ENCODE measurements at places on chromosomes 1 and 21.

DNA sequence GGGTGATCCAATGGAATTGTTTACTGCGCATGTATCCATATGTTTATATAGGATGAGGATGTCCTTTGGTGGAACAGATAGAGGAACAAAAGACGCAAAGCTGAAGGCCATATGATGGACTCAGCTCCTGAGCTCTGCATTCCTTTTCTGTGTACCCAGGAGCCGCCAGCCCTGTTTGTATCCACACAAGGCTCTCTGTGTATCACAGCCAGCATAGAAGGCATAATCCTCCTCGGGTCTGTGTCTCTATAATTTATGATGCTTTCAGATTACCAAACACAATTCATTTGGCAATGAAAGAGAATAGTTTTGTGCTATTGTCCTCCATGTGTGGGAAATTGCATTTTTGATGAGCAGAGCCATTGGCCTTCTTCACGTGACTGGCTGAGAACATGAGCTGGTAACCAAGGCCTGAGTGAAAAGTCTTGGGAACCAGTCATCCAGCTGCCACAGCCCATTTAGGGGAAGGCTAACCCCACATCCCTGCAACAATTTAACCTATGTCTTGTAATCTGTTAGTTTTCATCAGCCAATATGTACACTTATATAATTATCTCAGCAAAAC is 119.2 kb downstream of the PBX1 start:
- DNase-seq = no peak

DNA sequence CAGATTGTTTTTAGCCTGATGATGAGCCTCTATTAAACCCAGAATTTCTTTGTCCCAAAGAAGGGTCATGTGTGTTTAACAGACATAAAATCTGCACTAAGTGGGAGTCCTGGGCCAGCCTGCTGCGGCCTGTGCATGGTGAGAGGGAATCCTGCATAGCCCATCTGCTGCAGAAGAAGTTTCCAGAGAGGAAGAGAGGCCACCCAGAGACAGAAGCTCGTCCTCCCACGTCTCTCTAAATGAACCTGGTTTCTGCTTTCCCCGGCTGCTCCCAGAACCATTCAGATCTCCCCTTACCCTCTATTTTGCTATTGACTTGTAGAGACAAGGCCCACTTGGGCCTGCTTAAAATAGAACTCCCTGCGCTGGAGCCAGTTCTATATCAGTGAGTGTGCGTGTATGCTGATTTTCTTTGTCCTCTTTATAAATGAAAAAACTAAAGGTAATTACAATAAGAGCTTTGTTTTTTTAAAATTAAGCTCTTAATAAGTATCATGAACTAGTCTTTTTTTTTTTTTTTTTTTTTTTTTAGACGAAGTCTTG is 142.8 kb upstream of the RAB4A start:
- DNase-seq = no peak

GRCh38 chr1:175599212-175599705 is 144.1 kb downstream of the TNR start:
- DNase-seq = no peak

DNA sequence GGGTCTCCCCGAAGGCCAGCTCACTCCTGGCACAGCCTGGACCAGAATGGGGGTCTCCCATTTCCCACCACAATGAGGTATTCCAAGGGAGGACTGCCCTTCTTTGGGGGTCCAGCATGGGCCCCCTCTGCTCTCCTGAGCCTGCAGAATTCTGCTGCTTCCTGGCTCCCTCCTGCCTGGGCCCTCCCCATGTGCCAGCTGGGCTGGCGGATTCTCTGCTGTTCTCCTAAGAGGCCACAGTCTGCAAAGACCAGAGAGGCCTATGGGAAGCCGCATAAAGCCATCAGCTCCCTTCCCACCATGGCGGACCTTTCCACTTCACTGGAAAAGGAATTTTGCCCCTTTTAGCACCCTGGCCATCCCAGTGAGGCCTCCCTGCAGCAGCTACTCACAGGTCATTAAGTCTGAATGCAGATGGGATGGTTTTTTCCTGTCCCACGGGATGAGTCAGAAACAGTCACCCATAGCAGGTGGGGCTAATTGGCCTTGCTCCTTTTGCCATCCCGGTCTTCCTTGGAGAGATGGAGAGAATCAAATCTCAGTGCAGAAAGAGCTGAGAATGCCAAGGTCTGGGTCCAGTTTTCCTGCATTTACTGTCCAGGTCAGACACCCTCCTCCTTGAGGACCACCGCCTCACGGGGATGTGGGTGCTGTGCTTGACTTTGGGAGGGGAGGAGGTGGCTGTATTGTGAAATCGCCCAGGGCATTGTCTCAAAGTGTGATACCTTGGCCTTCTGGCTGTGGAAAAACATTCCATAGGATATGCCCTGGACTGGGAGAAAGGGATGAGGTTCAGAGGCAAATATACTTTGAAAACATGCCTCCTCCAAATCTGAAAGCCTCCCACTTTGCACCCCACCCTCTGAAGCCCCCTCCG is 23.2 kb downstream of the MYBPH start:
- DNase-seq = no peak

DNA sequence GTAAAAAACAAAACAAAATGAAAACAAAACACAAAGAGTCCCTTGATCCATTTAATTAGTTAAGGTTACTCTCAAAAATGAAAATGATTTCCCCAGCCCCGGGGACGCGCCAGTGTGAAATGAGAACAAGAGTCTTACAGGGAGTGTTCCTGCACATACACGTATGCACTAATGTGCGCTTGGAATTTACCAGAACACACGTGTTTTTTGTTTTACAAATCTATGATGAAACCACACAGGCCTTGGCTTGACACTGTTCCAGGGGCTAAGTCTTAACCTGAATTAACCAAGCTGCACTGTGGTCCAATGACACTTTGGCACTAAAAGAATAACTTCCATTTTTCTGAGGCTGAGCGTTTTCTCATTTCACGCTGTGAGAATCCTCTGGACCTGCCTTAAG is 63.7 kb downstream of the SLC45A1 start:
- no peak for DNase-seq

- no peak for DNase-seq
Measured at GRCh38 chr1:54163051-54163450, 10.3 kb upstream of the CDCP2 start.

GRCh38 chr1:104341944-104342343 is 592.2 kb downstream of the AMY1C start:
- DNase-seq = no peak

GRCh38 chr1:212188599-212189351 is 96.4 kb upstream of the PPP2R5A start:
- DNase-seq = no peak

DNA sequence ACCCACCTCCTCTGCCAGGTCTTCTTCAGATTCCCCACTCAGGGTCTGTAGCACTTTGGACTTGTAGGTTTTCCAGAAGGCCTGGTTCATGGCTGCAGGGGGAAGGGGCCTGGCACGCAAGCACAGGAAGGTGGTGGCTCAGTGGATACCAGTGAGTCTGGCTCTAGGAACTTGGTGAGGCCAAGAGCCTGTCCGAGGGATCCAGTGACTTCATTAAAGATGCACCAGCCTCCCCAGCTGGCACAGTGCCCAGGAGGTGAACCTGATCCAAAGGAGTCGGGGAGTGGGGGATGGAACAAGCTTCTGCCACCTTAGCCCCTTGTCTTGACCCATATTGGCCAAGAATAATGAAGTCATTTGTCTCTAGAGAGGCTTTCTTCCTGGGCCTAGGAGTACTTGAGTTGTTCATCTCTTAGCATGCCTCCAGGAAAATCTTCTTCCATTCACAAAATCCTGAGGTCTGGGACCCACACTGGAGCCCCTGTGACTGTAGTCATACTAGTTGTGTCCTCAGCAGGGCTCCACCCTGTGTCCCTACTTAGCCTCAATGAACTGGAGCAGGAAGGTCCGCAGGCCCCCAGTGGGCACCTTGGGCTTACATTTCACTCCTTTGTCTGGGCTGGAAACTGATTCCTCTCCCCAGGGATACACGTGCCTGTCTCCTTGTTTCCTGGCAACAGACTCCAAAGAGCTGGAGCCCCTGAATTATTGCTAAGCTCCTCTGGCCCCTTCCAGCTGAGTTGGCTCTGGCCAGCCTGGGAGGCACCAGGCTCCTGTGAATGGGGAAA is at the start of gene C1orf232:
TSS of gene C1orf232 (minus strand) at position 554 of the 788 bp plus-strand sequence. CDS start at position 90, 464 bp downstream.
- no peak for DNase-seq

DNA sequence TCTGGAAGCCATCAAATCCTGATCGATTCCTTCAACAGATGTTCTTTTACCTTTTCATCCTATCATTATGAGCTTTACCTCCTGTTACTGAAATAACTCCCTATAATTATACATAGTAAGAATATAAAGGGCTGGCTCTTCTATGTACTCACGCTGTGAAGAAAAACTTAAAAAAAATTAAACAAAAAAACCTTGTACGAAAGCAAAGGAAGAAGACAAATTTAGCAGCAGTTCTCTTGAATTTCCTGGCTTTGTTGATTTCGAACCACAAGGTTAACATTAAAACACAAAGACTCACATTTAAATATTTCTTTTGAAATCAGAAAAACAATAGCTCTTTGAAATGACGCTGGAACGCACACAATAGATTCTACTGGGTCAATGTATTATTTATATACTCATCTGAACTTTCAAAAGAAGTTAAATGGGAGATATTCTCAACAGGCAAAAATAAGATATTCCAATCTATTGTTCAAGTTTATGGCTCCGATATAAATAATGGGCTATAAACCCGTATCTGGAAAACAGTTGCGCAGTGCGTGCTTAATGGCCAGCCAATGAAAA is 13.6 kb upstream of the SPEN start:
- DNase-seq = no peak

DNA sequence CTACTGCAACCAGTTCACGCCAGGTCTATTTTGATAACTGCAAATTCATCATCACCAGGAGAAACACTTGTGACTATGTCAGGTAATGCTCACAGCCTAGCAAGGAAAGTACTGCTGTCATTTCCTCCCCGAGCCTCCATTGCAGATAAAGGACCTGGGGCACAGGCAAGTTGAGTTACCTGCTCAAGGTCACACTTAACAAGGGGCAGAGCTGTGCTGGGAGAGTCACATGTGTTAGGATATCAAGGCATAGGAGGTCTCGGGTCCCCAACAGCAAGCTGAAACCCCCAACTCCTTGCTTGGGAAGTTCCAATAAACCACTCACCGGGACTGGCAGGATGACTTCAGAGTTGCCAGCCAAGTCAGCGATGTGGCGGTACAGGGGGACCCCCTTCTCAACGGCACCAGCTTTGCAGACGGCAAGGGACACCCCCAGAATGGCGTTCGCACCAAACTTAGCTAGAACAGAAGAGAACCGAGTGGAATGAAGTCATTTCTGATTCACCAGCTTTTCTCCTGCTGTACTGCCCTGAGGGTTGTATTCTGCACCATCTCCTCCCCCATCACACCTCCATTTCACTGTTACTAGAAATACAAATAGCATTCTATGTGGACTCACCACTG is 11.6 kb downstream of the ENO1 start:
- DNase-seq = no peak

DNA sequence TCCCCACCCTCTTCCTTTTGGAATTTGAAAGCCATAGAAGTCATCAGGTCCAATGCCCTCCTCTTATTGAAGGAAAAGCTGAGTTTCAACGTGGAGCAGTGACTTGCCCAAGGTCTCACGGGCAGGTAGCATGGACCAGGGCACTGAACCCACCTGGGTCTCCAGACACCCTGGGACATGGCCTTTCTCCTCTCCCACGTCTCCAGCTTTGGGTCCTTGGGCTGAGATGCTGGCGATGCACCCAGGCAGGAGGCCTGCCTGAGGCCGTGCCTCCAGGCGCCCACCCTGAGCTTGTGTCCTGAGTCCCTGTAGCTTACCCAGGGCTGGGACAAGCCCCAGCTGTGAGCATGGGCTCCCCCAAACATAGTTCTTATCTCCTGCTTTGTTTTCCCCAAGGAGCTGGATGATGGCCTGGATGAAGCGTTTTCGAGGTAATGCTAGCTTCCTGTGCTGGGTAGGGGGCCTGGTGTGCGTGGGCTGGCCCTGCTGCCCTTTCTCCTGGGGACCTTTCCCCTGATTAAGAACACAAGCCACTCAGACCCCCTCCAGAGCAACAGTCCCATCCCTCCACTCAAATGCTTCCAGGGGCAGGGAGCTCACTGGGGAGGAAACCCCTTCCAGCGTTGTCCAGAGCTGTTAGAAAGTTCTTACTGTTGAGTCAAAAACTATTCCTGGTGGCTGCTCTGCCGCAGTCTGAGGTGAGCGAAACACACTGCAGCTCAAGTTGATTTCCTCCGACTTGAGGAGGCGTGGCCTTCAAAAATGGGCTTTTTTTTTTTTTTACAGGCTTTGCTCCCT is 21.6 kb downstream of the LDLRAP1 start:
- no peak for DNase-seq

GRCh38 chr1:58941471-58942289 is 157.8 kb upstream of the JUN start:
- no peak for DNase-seq

- DNase-seq = no peak
Measured at GRCh38 chr1:228354390-228355320, 52.0 kb downstream of the TRIM11 start.

GRCh38 chr21:25885405-25885804 is 150.6 kb downstream of the GABPA start:
- no peak for DNase-seq

GRCh38 chr1:228410671-228411070 is 4.0 kb upstream of the TRIM11 start:
- no peak for DNase-seq

GRCh38 chr21:16211339-16212303 is 481.8 kb downstream of the USP25 start:
- DNase-seq = no peak

DNA sequence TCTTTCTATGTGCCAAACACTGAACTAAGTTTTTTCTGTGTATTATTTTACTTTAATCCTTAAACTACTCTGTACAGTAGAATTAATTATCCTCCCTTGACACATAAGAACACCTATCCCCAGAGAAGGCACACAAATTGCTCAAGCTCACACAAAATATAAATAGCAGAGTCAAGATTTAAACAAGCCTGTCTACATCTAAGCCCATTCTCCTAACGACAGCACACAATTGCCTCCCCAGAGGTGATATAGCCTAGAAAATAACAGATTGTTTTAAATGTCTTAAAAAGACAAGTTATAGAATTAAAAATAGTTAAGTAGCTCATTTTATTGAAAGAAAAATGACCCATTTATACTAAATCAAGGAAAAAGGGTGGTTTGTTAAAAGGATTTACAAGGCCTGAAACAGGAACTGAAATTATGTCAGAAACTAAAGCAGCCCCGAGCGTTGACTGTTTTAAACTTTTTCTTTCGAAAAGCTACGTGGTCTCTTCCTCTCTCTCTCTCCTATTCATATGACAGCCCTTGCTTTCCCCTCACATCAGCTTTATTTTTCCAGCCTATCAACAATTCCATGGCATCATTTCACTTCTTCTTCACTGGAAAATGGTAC is 30.5 kb downstream of the TNFSF18 start:
- DNase-seq = no peak

DNA sequence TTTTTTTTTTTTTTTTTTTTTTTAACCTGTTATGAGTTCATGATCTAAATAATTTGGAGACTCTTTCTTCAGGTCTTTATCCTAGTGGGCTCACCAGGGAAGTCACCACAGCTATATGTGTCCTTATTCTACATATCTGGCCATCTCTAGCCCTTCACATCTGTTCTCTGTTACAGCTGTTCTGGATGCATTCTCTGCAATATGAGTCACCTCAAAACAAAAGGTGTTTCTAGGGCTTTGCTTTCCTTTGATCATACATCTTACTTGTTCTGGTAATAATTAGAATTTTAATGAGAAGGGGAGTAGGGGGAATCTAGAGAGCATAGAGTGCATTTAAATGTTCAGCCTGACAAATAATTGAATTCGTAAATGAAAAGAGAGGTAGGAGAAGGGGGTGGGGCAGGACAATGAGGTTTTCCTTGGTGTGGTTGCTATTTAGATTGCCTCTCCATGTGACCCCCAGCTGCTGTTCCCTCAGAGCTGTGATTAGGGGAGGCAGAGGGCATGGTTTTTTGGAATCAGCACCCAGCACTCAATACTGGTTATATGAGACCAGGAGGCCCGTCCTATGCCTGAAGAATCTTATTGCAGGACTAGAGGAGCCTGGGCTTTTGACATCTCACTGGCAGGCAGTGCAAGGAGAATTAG is 8.0 kb downstream of the SYT6 start:
- no peak for DNase-seq
